ENCODE measurements at places on chromosomes 16 and 17.

GRCh38 chr17:21418446-21419298 is 42.5 kb downstream of the KCNJ12 start:
- no peak for DNase-seq

DNA sequence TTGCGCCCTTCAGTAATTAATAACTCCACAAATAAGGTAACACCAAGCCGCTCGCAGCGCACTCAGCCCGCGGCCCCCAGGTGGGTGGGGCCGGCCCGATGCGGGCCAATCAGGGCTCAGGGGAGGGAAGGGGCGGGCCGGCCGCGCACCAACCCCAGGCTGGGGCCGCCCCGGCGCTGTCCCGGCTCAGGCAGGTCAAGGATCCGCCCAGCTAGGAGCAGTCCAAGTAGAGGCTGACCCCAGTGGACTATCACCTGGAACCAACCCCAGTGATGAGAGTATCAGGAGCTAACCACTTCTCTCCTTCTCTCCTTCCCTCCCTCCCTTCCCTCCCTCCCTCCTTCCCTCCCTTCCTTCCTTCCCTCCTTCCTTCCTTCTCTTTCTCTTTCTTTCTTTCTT is 110.8 kb downstream of the C16orf78 start:
- DNase-seq, result no peak

- no peak for DNase-seq
Measured at GRCh38 chr16:88121886-88122580, 170.8 kb downstream of the BANP start.

- DNase-seq, result peak; percentile 58
Measured at GRCh38 chr17:63974594-63975192, 2.0 kb upstream of the SCN4A start.

DNA sequence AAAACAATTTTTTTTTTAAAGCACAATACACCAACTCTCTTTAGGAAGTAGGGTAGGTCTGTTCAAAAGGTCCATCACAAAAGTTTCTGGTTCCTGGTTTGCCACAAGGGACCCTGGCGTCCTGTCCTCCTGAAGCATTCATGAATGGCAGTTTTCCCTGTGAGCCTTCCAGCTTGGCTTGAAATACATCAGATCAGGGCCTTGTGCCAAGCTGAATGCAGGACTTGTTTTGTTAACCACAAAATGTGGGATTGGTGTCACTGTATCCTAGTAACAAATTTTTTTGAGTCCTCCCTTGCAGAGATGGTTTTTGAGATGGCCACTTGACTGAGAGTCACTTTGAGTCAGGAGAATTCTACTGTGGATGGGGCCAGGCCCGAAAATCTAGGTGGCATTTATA is 3.9 kb downstream of the GNAO1 start:
- no peak for DNase-seq

DNA sequence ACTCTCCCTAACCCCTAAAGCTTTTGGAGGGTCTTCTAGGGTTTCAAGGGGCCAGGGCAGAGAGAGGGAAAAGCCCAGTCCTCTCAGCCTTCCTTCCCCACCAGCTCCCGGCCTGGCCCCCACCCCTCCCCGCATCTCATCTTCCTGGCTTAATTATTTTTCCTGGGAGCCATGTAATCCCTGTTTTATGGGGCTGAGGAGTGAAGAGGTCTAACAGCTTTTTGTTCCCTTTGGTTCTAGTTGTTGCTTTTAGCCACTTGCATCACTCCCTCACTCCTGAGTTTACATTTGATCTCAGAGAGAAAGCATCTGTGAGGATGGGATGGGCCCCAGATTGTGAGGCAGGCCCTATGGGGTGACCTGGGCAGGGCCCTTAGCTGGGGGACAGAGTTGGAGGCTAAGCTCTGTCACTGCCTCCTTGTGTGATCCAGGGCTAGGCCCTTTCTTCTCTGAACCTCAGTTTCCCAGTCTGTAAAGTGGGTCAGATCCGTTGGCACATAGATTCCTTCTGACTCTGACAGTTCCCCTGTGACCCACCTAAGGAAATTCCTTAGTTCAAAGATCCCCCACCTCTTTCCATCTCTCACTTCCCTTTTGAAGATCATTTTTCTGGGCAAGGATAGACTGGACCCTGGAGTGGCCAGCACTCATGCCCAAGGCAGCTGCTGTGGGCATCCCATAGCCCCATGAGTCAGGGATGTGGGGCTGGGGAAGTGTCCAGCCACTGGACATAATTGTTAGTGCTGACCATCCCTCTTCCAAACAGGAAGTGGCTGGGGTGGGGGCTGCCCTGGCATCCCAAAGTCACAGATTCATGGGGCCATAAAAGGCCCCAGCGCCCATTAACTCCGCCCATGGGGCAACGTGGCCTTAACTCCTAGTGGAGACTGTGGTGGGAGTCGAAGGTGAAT is 20.1 kb downstream of the UNC119 start:
- no peak for DNase-seq

GRCh38 chr16:9113707-9114106 is 22.3 kb downstream of the HAPSTR1 start:
- no peak for DNase-seq

DNA sequence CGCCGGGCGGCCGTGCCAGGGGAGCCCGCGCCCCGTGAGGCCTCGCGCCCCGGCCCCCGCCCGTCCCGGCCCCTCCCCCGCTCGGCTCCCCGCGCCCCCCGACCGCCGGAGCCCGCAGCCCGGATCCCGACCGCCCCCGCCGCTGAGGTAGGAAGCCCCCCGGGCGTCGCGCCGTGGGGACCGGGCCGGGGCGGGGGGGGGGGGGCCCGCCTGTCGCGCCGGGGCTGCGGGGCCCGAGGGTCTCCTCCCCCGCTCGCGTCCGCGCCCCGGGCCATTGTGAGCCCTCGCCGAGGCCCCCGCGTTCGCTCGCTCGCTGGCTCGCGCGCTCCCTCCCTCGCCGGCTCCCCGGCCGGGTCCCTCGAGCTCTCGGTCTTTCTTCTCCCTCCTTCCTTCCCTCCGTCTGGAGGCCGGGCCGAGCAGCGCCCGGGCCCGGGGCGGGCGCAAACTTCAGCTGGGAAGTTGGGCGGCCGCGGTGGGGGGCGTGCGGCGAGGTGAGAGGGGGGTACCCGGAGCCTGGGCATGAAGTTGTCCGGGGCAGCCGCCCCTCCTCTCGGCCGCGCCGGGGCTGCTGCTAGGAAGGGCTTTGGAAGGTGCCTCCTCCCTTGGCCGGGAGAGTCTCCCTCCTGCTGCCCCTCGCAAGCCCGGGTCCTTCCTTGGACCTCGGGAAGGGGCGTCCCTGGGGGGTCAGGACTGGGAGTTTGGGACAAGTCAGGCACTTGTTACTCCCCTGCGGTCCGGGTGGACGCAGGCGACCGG is 419 bp downstream of the GLIS2 start:
- DNase-seq, result no peak

- DNase-seq, result no peak
Measured at GRCh38 chr17:31515267-31515666, 123.8 kb downstream of the RAB11FIP4 start.
